Activated B cell treated with CpG ODN at 0.5 μM for 24 hours (primary cell): ENCODE measurements at places on chromosomes 6 and 20. TPM values are rescaled to one million over a fixed set of nuclear protein-coding genes. Genes with fewer than 3 reads are reported as not detected.

DNA sequence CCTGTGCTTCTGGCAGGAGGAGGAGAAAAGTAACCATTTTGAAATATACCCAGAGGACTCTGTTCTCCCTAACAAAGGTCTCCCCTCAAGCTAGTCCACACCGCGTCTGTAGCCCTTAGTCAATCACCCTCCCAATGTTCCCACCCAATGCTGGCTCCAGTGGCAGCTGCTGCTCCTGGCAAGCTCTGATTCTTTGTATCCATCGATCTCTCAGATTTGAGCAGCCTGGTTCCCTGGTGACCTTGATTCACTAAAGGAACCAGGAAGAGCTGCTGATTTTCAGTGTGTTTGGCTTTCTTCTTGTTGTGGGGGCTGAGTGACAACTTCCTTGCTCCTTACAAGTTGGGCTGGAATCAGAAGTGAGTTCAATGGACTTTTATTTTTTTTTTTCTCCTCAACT lies 68.5 kb downstream of the FOXC1 start:
- no peak for DNase-seq

DNA sequence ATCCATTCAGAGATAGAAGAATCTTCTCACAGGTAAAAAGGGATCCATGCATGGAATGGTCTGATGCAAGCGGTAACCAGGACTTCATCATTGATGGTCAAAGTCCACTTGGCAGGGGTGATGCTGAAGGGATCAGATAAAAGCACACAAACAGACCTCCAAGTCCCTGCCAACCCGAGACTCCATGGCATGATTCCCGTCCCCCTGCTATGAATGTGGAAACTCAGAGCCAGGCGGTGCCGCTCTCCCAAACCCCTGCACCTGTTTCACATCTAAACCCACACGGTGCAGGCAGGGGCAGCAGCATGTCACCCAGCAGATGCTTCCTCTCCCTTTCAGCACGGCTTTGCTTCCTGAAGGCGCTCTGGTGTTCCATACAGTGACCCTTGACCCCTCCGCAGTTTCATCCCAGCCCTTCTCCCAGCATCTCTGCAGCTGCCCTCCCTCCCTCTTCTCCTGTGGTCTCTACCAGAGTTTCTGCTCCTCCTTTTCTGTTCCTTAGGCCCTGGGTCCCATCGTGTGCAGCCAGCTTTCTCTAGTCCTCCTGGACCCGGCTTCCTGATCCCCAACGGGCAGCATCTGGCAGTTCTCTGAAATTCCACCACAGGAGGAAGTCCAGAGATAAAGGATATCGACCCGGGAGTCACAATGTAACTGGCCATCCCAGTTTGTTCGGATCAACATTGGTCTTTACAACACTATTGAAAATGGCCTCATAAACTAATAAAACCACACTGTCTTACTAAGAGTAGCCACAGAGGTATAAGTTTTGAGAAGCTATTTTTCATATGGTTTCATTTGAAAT lies 235.0 kb downstream of the TTLL2 start:
- DNase-seq = no peak

DNA sequence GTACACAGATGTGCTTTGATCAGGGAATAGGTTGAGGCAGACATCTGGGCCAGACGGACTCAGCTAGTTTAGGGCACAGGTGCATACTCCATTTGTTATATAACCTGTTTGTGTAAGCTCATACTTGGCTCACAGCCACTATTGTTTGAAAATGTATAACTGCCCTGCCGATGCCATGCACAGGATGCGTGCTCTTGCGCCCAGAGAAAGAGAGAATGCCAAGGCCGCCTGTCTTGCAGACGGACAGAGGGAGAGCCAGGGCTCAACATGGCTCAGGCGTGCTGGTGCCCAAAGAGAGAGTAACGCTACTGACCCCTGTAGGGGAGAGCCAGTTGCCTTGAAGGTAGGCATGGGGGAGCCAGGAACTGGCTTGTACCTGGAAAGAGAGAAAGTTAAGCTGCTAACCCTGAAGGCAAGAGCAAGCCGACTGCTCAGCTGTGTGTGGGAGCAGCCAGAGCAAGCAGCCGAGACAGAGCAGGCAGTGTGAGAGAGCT lies 57.7 kb downstream of the FAM229B start:
- DNase-seq = no peak

DNA sequence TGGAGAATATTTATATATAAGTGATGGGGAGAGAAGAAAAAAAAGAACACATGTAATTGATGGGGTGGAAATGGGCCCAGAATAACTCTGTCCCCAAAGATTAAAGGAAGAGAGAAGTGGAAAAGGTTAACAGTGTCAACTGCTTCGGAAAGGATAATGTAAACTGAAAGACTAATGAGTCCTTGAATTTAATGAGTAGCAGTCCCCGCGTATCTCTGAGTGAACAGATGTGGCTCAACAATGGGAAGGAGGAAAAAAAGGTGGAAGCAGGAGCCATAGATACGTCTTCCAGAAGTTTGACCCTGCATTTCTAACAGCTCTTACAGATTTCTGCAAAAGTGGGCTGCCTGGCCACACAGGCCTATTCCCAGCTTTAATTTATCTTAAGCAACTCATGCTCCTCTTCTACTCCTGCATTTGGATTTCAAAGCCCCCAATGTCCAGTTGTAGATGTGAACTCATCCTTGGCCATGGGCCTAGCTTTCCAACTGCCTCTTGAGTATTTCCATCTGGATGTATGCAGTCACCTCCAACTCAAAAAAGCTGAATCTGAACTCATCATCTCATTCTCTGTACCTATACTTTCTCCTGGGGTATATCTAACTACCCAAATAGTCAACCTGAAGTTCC lies 61.3 kb downstream of the DST start:
- DNase-seq = no peak

DNA sequence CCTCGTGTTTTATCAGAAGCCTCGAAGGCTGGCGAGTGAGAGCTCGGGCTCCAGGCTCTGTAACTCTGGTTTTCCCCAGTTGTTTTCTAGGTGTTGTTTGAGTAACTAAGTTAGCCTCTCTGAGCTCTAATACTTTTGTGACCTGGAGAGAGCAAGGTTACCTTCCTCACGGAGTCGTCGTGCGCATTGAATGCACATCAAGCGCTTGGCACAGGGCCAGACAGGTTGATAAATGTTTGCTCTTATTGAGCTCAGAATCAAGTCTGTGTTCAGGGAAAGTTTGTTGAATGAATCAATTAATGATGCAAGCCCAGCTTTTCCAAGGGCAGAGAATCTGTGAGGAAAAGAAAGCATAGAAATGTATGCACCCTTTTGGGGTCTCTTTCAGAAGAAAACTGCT lies 33.5 kb downstream of the EDN3 start:
- no peak for DNase-seq

GRCh38 chr20:47191074-47191673 lies 165.3 kb downstream of the ZMYND8 start:
- no peak for DNase-seq

- DNase-seq = no peak
Measured at GRCh38 chr6:90643381-90643780, 56.5 kb upstream of the MAP3K7 start.

DNA sequence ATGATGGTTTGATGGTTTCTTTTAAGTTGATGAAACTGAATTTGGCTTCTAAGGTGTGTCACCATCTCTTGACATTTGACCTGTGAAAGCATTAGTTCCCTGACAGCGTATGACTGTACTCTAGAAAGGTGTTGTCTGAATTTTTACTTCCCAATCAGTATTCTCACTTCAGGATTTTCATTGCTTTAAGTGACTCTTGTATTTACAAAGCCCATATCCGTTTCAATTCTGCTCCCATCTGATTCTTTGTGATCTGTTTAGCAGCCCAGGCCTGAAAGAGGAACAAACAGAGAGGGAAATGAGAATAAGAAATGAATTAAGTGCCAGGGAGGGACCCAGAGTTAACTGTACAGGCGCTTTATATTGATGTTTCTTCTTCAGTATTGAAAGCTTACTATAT lies 73.7 kb downstream of the FARS2 start:
- DNase-seq = no peak

GRCh38 chr20:38673725-38674091 lies 50.6 kb upstream of the SLC32A1 start:
- peak; percentile 17 for DNase-seq

- no peak for DNase-seq
Measured at GRCh38 chr6:97459986-97460385, 177.0 kb upstream of the MMS22L start.

- DNase-seq = no peak
Measured at GRCh38 chr20:45363611-45364492, 896 bp downstream of the SYS1 start.

DNA sequence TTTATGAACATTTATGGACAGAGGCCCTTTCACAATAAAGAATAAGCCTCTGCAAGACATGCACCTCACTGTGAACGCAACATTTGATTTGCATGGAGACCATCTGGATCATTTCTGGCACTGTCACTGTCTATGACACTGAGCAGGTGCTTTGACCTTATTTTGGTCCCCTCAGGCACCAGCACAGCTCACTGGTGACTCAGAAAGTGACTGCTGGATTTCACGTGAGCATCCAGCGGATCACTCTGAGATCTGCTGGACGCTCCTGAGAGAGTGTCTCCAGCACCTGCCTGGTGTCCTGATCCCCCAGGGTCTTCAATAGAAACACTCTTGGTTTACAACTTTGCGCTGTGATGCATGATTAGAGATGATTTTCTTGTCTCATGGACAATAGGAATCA lies 375.7 kb downstream of the TENT5A start:
- no peak for DNase-seq

- no peak for DNase-seq
Measured at GRCh38 chr6:1970151-1970561, 275.2 kb downstream of the GMDS start.

DNA sequence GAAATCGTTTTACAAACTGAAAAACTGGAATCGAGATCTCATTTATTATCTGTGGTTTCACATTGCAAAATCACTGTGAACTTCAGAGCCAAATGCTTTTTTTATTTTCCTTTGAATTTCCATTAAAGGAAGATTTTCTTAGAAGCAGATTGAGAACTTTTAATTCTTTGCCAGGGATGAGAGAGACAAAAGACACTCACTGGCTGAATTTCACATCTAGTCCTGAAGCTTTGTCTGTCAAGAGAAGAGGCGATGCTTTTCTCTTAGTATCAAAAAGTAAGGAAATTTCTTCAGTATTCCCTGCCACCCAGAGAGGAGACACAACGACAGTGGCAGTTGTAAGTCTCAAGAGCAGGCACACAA lies 141.8 kb downstream of the TMEM200A start:
- no peak for DNase-seq

GRCh38 chr6:128252341-128253176 lies 267.8 kb downstream of the PTPRK start:
- no peak for DNase-seq

GRCh38 chr6:46291275-46291633 lies 120.5 kb upstream of the ENPP5 start:
- DNase-seq = no peak

DNA sequence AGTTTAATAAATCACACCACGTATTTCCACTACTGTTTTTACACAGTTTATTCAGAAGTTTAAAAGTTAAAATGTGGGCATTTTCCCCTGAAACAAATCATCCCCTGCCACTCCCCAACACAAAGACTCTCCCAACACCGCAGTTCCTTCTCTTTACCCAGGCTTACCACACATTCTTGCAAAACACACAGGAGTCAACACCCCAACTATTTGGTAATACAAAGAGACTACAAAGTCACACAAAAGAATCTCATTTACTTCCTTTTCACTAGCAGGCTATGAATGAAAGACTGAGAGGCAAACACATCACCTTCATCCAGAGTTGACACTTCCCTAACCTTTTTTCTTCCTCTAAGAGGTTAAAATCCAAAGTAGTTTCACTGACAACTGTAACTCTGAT lies 51.1 kb downstream of the KCTD20 start:
- no peak for DNase-seq

GRCh38 chr20:22385602-22386305 lies 198.6 kb downstream of the FOXA2 start:
- no peak for DNase-seq

DNA sequence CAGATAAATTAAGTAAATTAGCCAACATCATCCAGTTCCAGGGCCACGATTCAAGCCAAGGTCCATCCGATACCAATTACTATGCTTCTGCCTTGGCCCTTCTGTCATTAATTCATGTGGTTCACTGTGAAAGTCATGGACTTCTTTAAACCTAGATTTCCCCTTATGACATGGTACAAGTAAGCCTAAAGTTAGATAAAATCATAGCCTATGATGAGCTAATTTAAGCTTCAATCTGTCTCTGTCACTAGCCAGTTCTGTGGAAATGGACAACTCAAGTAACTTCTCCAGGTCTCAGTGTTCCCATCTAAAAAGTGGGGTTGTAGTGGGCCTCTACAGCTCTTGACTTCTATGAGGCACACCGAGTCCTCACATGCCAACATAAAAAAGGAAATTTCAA lies 225.5 kb upstream of the MARCKS start:
- no peak for DNase-seq

DNA sequence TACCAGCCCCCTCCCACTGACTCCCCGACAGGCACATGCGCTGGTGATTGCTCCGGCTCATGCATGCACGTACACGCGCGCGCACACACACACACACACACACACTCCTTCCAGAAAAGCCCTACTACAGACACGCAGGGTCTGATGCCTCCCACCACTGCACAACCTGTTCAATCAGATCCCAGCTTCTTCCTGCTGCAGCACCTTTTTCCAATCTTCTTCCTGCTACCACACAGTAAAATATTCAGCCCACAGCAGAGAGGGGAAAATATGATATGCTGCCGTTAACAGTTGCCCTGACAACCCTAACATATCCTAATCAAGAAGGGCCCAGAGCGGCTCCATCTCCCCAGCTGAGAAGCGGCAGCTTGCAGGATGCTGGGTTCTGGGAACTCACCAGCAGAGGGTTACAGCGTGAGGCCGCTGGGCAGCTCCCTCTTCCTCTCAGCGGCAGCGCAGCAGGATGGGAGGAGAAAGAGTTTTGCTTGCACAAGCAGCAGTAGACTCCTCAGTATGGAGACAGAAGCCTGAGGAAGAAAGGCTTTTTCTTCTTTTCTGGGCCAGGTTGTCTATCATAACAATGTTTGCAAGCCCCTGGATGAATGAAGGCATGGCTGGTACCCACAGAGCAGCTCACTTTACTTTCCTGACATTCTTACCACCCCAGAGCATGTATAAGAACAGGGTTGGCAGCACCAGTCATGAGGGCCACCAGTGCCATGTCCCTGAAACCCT lies 23.9 kb downstream of the MAP7 start:
- DNase-seq = no peak

DNA sequence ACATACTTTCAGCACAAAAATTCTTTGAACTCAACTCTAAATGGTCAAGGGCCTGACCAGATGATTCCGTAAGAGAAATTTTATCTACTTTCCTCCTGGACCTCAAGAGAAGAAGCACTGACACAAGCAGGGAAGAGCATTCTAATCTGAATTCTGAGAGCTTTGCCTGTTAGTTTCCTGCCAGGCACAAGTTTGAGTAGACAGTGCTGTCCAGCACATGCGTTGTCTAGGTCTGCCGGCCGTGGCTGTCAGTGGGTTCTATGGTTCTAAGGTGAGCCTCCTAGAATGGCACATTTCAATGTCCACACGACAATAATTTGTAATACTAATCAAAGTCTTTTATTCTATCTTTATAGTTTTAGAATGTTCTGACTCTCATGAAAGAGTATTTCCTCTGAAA lies 91.9 kb downstream of the RFPL4B start:
- no peak for DNase-seq

EDN3 gene
- not detected in 2 replicates for total RNA-seq

CUL9 gene
- 69.2 and 70.8 TPM in 2 replicates for total RNA-seq

POM121L2 gene
- not detected in 2 replicates for total RNA-seq

BTN1A1 gene
- 0.18 and 0.46 TPM in 2 replicates for total RNA-seq

GPX6 gene
- not detected in 2 replicates for total RNA-seq

SNAI1 gene
- total RNA-seq = 0.61 and 0.67 TPM in 2 replicates

OPN5 gene
- not detected in 2 replicates for total RNA-seq
